ENCODE measurements at places on chromosomes 2 and 18.

DNA sequence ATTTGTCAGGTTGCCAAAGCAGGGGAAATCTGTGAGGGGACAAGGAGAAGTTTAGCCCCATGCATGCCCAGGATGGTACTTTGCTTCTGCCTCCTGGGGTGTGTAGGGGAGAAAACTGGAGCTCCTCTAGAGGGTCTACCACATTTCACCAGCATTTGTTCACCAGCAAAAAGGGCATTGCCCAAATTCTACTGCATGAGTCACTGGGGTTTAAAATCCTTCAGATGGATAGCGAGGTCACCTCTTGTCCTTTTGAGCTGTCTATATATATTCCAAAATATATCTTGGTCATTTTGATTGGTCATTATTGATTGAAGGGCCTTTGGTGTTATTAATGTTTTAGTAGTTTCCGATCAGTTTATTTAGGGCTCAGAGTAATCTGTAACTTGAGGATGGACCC is 18.7 kb downstream of the FHOD3 start:
- DNase-seq: no peak

DNA sequence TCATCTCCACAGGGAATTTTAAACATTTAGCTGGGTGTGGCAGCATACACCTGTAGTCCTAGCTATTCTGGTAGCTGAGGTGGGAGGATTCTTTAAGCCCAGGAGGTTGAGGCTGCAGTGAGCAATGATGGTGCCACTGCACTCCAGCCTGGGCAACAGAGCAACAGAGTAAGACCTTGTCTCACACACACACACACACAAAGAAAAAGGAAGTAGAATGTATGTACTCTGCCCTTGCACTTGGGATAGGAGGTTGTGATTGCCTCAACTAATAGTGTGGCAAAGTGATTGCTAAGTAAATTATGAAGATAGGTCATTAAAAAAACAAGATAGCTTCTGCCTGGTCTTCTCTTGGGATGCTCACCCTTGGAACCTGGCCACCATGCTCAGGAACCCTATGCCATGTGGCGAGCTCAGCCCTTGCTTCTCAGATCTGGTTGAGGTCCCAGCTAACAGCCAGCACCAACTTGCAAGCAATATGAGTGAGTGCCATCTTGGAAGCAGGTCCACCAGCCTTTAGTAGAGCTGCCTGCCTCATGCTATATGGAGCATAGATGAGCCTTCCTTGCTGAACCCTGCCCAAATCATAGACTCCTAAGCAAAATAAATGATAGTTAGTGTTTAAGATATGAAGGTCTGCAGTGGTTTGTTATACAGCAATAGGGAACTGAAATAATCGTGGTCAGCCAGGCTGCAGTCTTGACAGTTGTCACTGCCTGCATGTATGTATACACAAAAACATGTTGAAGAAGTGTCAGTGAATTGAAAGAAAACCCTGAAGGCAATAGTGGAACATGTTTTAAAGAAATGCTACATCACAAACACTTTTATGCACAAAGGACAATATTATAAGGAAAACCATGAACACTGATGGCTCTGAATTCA is 30.1 kb upstream of the PNO1 start:
- no peak for DNase-seq

- no peak for DNase-seq
Measured at GRCh38 chr2:16739778-16740581, 74.3 kb upstream of the CYRIA start.

DNA sequence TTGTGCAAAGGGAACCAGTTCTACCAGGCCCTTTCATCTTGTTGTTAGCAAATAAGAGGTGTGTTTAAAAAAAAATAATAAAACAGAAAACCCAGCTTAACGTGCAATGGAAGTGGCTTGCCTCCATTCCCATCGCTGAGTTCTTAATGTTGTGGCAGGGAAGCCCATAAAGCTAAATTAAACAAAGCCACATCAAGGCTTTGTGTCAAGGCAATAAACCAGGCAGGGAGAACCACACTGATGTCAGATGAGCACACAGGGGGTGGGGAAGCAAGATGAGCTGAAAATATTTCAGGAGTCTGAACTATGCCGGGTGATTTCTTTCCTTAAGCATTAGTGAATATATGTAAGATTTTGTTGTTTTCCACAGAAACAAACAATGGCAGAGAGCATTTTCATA is 73.5 kb downstream of the PHLPP1 start:
- DNase-seq: no peak

- DNase-seq: no peak
Measured at GRCh38 chr2:10792660-10793400, 19.8 kb downstream of the PDIA6 start.

GRCh38 chr18:2970772-2971659 is 41.9 kb downstream of the LPIN2 start:
- no peak for DNase-seq

GRCh38 chr18:73908323-73908722 is 239.3 kb downstream of the FBXO15 start:
- DNase-seq: no peak

GRCh38 chr2:42141687-42142546 is 27.2 kb upstream of the EML4 start:
- peak; percentile 73 for DNase-seq

- DNase-seq: no peak
Measured at GRCh38 chr2:239946864-239947728, 78.0 kb downstream of the NDUFA10 start.

GRCh38 chr18:9824952-9825371 is 60.8 kb upstream of the TXNDC2 start:
- DNase-seq: no peak

DNA sequence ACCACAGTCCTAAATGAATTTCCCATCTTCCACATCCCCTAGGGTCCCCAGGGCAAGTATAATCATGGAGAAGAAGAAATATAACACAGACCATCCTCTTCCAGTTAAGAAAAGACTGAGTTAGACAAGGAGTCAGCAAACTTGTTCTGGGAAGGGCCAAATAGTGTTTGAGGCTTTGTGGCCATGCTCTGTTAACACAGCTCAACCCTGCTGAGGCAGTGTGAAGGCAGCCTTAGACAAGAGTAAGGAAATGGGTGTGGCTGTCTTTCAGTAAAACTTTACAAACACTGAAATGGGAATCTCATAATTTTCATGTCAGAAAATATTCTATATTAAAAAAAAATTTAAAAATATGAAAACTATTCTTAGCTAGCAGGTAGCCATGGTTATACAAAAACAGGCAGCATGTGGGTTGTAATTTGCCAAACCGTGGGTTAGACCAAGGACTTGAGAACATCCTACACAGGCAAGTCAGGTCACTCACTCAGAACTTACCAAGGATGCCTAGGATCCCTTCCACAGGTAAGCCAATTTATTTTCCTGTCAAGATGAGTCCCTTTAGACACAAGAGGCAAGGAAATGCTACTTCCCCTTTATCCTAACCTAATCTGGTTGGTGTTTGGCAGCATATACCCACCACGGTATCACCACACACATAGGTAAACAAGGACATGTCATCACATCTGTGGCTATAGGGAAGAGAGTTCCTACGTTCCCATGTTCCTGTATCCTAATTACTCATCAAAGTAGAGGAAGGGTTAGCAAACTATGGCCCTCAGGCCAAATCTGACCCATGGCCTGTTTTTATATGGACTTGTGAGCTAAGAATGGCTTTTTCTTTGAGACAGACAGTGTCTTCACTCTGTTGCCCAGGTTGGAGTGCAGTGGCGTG is 31.9 kb downstream of the C2orf74 start:
- DNase-seq: no peak

GRCh38 chr18:31983020-31983419 is 35.6 kb upstream of the RNF125 start:
- no peak for DNase-seq

DNA sequence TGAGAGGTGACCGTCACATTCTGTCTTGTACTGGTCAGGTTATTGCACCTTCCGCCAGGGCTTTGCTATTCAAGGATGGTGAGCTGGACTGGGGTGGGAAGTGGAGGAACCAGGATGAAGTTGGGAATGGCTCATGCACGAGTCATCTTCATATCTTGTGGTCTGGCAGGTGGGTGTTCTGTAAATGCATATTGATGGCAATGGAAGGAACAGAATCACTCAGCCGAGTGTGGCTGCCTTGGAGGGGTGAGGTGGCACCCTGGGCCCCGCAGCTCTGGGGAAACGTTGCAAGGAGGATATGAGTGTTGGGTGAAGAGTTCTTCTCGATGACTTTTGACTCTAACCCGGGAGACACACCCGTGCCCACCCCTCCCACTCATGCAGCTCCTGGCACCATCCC is 1.2 kb downstream of the NEU2 start:
- no peak for DNase-seq

DNA sequence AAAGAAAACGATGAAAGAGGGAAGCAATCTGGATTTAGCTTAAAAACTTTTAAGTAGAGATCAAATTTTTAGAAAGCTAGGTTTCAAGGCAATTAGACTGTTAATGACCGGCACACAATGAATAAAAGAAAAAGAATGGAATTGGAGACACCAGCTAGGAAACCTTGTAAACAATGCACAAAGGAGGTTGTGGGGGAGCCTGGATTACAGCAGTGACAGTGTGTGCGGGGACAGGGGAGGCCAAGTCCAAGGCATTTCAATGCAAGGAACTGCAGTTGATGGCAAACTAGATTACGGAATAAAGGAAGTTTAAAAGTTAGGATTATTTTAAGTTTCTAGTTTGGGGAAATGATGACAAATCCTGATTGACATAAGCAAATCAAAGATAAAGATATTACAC is 74.5 kb downstream of the DTNB start:
- no peak for DNase-seq

- no peak for DNase-seq
Measured at GRCh38 chr2:128448331-128449225, 129.9 kb upstream of the HS6ST1 start.

DNA sequence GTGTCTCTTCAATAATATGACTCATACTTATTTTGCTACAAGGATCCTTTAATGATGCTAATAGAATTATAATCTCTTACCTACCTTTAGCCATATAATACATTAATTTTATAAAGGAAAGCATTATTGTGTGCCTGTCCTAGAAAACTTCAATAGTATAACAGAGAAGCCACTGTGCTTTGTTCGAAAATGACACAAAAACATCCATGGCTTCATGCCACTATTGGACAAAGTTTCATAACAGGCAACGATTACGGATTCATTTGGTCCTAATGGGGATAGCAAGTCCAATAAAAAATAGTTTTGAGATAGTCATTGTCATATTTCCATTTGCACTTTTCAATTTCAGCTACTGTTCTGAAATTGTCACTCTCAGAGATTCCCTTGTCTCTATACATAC is 52.5 kb upstream of the CCDC150 start:
- no peak for DNase-seq

DNA sequence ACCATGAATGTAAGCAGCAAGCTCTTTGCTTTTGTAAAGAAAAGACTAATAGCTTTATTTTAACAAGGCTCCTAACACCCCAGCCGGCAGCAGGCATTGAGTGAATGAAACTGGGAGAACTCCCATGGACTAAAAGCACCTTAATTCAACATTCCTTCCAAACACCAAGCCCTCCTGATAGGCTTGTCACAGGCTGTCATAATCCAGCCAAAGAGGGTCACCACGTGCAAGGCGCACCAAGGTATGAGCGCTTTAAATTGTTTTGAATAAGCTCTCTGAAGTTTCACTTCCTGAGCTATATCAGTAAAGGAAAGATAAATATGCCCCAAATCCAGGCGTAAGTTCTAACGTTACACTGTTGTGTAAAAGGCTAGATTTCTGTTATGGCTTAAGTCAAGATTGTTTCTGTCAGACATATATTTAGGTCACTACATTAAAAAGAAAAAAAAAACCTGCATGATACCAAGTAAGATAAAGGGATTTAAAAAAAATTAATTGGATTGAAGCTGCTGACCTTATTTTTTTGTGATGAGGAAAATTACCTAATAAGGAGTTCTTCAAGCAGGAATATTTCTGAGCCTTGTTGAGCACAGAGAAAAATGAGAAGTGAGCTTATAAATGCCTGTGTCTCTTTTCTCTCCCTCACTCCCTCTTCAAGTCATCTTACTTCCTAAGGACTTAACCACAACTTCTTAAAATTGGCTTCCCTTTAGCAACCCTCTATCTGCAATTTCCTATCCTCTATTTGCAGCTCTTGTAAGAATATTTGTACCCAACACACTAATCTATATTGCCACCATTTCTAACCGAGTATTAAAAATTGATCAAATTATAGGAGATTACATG is 136.1 kb upstream of the NRP2 start:
- no peak for DNase-seq

GRCh38 chr2:7020059-7020458 is 102.8 kb downstream of the RNF144A start:
- DNase-seq: no peak

GRCh38 chr2:102253140-102253752 is 58.1 kb upstream of the IL1RL1 start:
- no peak for DNase-seq

GRCh38 chr2:193885419-193885818 is 1690.7 kb upstream of the TMEFF2 start:
- no peak for DNase-seq

DNA sequence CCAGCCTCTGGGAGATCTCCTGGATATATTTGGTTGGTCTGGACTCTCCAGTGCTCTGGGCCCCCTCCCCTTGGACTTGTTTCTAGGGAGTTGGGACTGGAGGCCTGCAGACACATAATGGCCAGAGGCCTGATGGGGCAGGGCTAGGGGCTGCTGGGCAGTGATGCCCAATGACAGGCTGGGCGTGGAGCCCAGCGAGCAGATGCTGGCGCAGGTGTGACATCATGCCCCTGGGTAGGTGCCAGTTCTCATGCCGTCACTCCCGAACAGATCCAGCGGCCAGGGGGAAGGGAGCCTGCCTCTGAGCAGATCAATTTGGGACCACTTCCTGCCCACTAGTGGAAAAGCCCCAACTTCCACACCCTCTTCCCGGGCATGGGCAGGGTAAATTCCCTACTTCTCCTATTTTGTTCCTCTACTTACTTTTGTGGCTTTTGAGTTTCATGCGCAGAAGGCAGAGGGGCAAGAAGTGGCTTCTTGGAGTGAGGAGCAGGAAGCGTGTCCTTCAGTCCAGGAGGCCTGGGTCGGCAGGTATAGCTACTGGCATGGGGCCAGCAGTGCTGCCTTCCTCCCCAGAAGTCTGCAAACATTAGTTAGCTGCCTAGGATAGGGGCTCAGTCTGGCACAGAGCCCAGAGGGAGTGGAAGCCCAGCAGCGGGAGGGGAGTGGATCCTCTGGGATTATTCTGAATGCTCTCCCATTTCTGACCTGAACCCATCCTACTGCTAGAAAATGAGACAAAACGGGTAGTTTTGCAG is 6.1 kb downstream of the MPV17 start:
- DNase-seq: no peak

GRCh38 chr18:35267809-35268208 is 22.2 kb downstream of the ZSCAN30 start:
- DNase-seq: no peak

DNA sequence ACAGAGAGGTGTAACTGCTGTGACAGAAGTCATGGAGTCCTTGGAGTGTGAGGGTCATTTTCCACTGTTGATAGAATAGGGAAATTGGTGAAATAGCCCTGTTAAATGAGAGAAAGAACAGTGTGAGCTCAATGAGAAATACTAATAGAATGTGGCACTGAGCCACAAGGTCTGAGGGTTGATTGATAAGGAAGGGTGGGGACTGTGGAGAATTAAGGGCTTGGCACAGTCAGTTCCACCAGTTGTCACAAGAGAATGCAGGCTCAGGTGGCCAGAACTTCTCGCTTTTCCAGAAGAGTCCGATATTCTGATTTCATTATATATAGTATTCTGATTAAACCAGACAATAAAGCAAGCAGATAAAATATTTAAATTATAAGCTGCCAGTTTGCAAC is 9.1 kb upstream of the IL1RN start:
- DNase-seq: no peak
